Stimulated activated CD8-positive, alpha-beta memory T cell treated with anti-CD3 and anti-CD28 coated beads, Interleukin-2, amount 100 ng/mL, for 1 hour (primary cell): ENCODE measurements at places on chromosomes 1 and 21.

DNA sequence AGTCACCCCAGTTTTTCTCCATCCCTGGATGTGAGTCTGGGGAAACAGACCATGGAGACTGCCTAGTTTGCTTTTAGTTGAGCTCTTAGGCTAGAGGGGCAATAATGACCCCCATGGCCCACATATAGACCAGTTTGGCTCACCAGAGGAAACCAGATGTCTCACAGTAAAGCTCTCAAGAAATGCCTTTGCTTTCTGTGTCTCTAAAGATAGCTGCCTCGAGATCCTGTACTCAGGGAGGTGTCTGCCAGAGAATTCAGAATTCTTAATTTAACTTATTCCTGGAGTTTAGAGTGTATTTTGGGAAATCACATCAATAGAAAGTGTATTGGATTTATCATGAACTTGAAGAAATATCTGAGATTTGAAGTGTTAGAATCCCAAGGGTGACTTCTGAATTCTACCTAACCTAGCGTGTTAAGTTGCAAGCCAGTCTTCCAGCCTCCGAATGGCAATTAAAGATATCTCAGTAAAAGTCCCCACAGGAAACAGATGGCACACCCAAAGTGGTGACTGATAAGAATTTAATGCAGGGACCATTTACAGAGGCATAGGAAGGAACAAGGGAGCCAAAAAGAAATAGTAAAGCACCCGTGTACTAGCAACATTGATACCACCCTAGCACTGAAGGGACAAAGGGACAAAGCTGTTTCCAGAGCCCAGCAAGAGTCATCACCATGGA is 37.1 kb downstream of the STYXL2 start:
- no peak for DNase-seq

DNA sequence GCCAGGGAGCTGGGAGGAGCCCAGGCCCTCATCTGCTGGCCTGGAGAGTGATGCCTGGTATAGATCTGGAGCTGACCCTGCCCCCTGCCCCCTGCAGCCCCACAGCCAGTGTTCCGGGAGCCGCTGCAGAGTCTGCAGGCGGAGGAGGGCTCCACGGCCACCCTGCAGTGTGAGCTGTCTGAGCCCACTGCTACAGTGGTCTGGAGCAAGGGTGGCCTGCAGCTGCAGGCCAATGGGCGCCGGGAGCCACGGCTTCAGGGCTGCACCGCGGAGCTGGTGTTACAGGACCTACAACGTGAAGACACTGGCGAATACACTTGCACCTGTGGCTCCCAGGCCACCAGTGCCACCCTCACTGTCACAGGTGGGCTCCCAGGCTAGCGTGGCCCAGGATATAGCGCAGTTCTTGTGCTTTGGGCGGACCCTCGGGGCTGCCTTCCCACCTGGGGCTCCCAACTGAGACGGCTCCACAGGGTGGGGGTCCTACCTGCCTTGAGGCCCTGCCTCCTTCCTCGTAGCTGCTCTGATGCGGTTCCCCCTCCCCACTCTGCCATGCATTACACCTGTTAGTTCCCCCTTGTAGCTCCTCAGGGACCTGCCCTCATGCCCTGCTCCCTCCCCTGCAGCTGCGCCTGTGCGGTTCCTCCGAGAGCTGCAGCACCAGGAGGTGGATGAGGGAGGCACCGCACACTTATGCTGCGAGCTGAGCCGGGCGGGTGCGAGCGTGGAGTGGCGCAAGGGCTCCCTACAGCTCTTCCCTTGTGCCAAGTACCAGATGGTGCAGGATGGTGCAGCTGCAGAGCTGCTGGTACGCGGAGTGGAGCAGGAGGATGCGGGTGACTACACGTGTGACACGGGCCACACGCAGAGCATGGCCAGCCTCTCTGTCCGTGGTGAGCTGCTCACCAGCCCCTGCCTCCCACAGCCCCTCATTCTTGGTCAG is 98.7 kb downstream of the OBSCN start:
- DNase-seq: no peak

DNA sequence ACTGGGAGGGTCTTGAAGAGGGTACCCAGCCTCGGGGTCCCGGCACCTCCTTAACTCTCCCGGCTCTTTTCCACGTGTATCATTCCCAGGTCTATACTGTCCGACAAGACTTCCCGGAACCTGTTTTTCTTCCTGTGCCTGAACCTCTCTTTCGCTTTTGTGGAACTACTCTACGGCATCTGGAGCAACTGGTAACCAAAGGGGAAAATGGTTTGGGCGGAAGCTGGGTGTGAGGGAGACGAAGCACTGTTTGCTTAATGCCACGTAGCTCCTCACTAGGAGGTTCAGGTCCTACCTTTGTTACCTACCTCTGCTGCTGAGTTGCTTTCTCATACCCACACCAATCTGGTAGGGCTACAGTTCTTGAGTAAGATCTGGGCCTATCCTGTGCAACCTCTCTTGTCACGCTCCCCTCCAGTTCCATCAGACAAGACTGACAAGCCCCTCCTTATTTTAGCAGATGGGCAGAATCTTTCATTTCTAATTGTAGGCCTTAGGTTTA is 642 bp downstream of the SLC30A7 start:
- peak; percentile 9 for DNase-seq

DNA sequence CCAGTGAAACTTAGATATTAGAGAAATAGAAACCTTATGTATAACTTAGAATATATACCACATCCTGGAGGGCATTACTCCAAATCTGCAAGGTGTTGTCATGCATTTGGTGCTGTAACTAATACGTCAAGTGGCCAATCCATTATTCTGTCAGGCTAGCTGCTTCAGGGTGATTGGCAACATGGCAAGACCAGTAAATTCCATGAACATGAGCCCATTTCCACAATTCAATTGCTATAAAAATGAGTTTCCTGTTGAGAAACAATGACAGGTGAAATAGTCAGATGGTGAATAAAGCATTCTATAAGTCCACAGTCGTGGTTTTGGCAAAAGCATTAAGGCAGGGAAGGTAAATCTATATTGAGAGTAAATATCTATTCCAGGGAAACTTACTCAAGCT is 566.0 kb downstream of the ADGRL2 start:
- DNase-seq: no peak

DNA sequence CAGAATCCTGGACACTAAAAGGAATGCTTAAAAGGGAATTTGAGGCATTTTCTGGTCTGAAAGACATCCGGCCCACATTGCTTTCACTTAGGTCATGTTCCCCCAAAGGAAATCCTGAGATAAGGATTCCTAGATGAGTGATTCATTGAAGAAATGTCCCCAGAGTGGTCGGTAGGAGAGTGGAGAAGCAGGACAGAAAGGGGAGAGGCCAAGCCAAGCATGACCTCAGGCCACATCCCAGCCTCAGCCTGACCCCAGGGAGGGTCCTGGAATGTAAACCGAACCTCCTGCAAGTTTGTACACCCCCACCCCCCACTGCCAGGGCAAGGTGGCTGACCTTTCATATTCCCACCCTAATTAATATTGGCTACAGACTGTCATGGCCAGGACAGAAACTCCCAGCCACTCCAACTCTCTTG is 16.6 kb downstream of the HIVEP3 start:
- no peak for DNase-seq

DNA sequence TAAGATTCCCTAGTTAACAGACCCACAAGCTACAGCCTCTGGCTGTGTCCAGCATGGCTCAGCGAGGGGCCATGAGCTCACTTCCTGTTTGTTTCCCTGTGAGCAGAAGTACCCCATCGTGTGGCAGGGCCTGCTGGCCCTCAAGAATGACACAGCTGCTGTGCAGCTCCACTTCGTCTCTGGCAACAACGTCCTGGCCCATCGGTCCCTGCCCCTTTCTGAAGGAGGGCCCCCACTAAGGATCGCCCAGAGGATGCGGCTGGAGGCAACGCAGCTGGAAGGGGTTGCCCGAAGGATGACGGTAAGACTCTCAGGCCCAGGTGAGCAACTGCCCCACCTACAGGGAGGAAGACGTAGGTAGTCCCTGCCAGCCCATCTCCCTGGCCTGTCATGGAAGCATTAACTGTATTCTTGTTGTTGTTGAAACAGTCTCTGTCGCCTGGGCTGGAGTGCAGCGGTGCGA is 38.2 kb downstream of the ZBTB17 start:
- no peak for DNase-seq

- no peak for DNase-seq
Observed at GRCh38 chr1:202228484-202229122, 35.0 kb downstream of the LGR6 start.

DNA sequence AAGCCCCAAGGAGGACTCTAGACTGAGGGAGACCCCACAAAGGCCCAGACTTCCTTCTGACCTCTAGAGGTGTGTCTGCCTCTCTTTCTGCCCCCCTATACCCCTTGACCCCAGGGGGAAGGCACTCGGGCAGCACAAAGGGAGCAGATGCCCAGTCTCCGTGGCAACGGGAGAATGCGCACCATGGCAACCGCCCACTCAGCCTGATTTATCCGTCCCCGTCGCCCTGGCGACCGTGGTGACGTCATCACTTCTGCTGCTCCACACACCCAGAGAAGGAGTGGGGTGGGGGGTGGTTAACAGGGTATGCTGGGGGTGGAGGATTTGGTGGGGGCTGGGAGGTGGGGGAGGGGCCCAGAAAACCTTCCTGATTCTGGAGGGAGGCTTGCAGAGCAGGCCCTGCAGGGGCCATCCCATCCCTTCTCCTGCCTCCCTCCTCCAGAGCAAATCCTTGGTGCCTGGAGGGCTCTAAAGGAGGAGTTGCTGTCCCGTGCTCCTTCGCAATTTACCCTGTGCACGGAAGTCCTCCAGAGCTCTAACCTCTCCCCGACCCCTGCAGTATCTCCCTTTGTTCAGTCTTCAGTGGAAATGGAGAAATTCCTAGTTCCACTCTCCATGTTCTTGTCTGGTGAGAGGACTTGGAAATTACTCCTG is 6.3 kb downstream of the CELF3 start:
- DNase-seq: no peak

- DNase-seq: no peak
Observed at GRCh38 chr1:169921080-169921479, 27.4 kb upstream of the SCYL3 start.

GRCh38 chr1:159030877-159031447 is 21.3 kb downstream of the IFI16 start:
- no peak for DNase-seq

DNA sequence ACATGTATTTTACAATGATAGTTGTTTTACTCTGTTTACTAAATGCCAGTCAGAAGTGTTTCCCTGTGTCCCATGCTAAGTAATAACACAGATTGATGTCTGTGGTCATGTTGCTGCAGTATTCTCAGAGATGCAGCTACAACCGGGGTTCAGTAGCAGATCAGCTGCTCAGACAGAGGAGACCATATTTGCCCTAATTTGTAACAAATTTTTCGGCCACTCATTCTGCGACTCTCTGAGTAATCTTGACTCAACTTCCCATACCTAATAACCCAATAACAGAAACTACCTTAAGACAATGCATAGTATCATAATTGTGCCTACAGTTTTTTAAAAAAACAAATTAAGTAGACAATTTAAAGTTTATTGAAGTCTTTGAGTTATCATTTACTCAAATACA is 32.6 kb downstream of the NIBAN1 start:
- DNase-seq: no peak

DNA sequence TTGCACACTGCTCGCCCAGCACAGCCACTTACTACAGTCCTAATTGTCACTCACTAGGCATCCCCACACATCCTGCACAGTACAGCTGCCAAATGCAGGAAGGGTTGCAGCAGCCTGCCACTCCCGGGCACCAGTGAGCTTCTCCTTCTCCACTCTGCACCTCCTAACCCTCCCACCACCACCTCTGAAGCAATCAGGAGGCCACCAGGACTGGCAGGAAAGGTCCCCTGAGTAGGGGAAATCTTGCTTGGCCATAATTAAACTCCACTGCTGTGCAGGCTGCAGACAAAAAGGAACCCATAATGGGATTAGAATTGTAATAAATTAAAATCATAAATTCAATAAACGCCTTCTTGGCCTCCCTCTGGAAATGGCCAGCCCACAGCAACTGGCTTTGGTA is 31.8 kb downstream of the FBXO2 start:
- DNase-seq: no peak

DNA sequence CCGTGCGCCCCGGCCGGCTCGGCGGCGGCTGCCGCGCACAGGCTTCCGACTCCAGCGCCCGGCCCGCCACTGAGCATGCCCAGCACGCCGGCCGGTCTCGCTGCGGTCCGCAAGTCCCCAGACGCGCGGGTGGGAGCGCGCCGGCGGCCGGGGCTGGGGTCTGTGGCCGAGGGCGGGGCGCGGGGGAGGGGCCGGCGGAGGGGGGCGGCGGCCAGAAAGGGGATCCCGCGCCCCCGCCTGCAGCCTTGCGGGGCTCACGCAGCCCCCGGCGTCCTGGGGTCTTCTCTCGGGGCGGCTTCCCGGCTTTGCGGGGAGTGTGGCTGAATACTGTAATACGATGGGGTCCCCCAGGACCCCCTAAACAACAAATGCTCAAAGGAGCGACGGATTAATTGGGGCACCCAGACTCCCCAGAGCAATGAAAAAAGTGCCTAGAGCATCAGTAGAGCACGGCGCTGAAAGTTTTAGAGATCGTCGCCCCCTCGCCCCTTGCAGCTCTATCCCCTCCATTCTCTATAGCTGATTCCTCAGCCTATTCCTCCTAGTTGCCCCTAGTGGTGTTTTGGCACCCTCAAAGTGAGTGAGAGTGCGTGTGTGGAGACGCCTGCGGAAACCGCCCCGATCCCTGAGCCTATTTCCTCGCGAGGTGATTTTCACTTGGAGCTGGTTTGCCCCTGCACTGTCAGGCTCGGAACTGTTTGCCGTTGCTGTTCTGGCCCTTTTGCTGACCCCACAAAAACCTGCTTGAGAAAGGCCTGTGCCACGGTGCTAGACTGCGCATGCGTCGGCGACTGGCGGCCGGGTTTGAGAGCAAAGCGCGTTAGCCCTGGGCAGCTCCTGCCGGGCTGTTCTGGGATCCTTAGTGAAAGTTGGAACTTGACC is at the start of gene VAV3:
Gene VAV3, minus strand, starts transcription at position 71 of the 882 bp plus-strand sequence. CDS start 311 bp downstream, outside the sequence.
- DNase-seq: no peak

GRCh38 chr1:80509965-80510522 is 1290.7 kb upstream of the ADGRL2 start:
- no peak for DNase-seq

DNA sequence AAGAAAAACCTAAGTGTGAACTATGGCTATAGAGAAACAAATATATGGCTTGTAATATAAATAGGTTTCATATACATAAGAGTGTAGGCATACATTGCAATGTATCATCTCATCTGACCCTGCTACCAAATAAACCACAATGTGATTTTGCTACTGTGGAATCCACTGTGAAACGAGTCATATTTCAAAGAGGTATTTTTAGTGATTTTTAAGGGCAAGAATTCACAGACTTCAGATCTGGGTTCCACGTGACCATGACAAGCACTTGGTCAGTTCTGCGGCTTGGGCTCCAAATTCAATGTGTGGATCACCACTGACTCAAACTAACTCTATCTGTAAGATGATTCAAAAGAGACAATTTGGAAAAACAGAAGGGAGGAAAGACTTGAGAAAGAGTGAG is 147.0 kb upstream of the ERG start:
- no peak for DNase-seq

GRCh38 chr1:192592981-192593708 is 17.6 kb downstream of the RGS1 start:
- no peak for DNase-seq
